Daoy (cell line): ENCODE measurements at places on chromosomes 3 and 15.

GRCh38 chr15:88882785-88883184 lies 12.6 kb downstream of the HAPLN3 start:
- DNase-seq = peak; percentile 36

- DNase-seq = no peak
Measured at GRCh38 chr3:170117134-170117533, 64.4 kb downstream of the PHC3 start.

- DNase-seq = no peak
Measured at GRCh38 chr15:55683376-55683775, 59.6 kb downstream of the PRTG start.

DNA sequence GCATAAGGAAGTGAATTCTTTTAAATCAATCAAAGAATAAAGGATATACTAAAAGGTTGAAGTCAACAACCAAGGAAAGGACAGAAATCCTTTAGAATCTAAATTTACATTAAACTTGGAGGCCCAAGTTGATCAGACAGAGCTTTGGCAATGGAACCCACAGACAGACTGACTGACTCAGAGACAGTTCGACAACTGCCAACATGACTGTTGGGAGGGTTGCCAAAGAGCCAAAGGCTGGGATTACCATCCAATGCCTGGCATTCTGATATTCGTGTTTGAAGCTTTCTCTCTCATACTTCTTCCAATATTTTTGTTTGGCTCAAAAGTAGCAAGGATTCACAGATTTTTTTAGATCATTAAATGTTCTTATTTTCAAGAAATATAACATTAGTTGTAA lies 406.1 kb downstream of the PLCL2 start:
- DNase-seq = peak; percentile 8

- DNase-seq = no peak
Measured at GRCh38 chr15:58159827-58160386, 21.7 kb downstream of the AQP9 start.
